Stimulated activated CD8-positive, alpha-beta memory T cell treated with anti-CD3 and anti-CD28 coated beads, Interleukin-15, amount 100 ng/mL, for 48 hours (primary cell): ENCODE measurements at places on chromosomes 4 and X.

- DNase-seq = no peak
These were observed 22.9 kb upstream of the FRMPD4 start for GRCh38 chrX:12115377-12115776.

- DNase-seq = no peak
These were observed 70.7 kb downstream of the RASL11B start for GRCh38 chr4:52932591-52933470.

GRCh38 chr4:149521611-149522425 is 293.8 kb downstream of the IQCM start:
- no peak for DNase-seq

- no peak for DNase-seq
These were observed 792 bp downstream of the CLIC2 start for GRCh38 chrX:155333544-155334100.

GRCh38 chrX:15158736-15159406 is 111.0 kb downstream of the ASB9 start:
- no peak for DNase-seq

DNA sequence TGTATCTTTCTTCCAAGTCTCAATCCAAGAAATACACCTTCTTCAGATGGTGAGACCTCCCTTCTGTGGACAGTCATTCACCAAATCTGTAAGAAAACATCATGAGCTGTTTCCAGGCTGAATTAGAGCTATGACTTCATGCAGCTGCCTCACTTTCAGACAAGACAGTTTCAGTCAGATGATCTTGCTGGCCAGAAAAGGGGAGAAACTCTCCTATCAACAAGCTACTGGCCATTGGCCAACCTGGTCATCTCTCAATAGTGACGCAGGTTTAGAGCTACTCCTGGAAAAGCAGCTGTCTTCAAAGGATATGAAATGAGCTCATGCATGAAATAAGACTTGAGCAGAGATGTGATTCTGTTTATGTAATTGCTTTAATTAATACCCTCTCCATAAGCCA is 69.6 kb upstream of the NDP start:
- DNase-seq = no peak

GRCh38 chrX:150766351-150767044 is 73.3 kb downstream of the MTMR1 start:
- no peak for DNase-seq

DNA sequence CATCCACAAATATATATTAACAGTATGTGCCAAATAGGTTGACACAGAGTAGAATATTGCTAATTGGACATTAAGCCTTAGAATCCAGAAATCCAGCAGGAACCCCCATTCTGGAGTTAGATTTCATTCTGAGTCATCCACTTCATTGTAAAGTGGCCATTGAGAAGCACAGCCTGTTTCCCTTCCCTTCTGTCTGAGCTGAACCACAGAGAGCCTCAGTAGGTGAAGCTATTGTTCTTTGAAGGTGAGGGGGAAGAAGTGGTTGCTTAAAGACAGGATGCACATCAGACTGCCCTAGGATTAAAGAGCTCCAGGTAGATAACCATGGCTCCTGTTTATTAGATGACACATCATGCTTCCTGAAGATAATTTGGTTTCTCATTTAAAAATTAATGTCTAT is 30.6 kb upstream of the MCF2 start:
- no peak for DNase-seq

DNA sequence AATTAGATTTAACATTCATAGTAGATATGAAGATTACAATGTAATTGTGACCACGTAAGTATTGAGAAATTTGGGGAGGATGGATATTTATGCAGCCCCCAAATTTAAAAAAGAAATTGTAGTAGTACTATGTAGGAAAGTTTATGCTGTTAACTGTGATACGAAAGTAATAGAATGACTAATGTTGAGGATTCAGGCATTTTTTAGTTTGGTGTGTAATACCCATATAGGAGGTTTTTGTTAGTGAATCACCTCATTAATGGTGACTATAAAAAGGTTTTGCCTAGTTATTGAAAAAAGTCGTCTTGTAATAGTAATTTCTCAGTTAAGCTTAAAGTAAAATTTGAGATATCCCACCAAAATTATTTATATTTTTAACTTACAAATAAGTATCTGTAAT is 67.2 kb downstream of the SMARCAD1 start:
- no peak for DNase-seq

- no peak for DNase-seq
These were observed 126.9 kb downstream of the MAML3 start for GRCh38 chr4:140027101-140027500.

- no peak for DNase-seq
These were observed 13.5 kb upstream of the CXCL6 start for GRCh38 chr4:73822812-73823504.
